ENCODE measurements at places on chromosomes 2 and 18. TPM values are rescaled to one million over a fixed set of nuclear protein-coding genes. Genes with fewer than 3 reads are reported as not detected.

INSIG2 gene
- 29.0 TPM for total RNA-seq

- no peak for DNase-seq
These were observed 220.9 kb upstream of the EPHA4 start for GRCh38 chr2:221792971-221793521.

GRCh38 chr2:234107861-234108260 lies 57.4 kb downstream of the SPP2 start:
- no peak for DNase-seq

GRCh38 chr2:18074476-18074875 lies 196.0 kb downstream of the KCNS3 start:
- DNase-seq = no peak

GNLY gene
- total RNA-seq = 27.5 TPM

GRCh38 chr18:55641486-55641885 lies 53.5 kb upstream of the TCF4 start:
- DNase-seq = no peak

DNA sequence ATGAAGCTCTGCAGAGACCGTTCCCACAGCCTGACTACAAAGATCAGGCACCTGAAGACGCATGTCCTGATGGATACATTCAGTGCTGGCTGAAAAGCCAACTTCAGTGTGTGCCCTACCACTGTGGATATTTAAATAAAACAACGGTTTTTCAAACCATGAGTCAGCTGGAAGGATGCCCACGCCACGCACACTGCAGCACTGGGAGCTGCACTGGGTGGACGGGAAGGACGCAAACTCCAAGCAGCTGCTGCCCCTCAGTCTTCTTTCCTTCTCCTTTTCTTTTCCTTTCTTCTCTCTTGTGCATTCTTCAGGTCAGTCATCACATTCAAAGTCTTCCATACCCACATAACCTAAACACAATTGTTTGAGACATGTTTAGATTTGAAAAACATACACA lies 7.9 kb downstream of the TMEM18 start:
- DNase-seq = no peak

GRCh38 chr2:73117441-73117840 lies 4.7 kb upstream of the RAB11FIP5 start:
- no peak for DNase-seq

DNA sequence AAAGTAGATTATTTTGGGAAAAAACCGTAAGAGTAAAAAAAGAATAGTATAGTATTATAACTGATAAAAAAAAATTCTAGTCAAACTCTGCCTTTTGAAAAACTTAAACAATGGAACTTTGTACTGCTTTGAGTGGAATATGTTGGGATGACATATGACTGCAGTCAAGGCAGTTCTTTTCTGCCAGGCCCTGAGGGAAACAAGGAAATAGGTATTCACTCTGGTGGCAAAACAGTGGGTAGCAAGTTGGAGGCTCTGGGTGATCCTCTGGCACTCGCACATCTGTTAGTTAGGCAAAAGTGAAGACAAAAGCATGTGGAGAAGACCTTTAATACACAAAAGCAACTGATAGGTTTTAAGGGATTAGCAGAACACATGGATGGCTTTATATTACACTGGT lies 102.2 kb downstream of the ARHGEF33 start:
- no peak for DNase-seq

DNA sequence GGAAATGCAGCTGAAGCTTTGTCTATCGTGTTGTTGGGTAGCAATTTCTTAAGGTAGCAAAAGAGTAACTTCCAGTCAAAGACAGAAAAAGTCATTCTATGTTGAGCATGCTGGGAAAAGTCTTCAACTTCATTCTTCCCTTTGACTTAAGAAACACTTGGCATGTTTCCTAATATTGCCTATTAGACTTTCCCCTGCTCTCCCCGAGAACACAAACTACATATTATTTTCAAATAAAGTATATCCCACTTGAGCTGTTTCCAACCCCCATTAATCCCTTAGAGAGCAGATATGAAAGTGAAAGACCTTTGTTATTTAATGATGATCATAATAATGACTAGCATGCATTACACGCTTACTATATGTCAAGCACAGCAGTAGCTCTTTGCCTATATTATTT lies 136.0 kb upstream of the SPOPL start:
- DNase-seq = no peak

WNT10A gene
- 2.5 TPM for total RNA-seq

GRCh38 chr2:111910609-111911277 lies 12.3 kb downstream of the MERTK start:
- no peak for DNase-seq

GRCh38 chr2:147430408-147430807 lies 414.4 kb upstream of the ACVR2A start:
- no peak for DNase-seq

DNA sequence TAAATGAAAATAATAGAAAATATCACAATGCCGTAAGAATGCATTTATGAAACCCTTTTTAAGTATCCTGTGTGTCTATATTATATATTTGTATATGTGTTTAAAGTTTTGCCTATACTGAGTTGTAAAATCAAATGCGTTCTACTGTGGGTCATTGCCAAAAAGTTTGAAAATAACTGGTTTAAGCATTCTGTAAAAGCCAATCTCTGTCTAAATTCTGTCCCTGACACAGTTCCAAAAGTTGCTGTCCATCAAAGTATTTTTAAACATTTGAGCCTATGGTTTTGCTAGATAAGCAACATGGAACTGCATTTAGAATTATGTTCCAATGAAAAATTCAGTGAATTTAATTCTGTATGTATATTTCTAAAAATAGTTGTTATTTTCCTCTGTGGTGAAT lies 1360.4 kb upstream of the CRIM1 start:
- no peak for DNase-seq

DNA sequence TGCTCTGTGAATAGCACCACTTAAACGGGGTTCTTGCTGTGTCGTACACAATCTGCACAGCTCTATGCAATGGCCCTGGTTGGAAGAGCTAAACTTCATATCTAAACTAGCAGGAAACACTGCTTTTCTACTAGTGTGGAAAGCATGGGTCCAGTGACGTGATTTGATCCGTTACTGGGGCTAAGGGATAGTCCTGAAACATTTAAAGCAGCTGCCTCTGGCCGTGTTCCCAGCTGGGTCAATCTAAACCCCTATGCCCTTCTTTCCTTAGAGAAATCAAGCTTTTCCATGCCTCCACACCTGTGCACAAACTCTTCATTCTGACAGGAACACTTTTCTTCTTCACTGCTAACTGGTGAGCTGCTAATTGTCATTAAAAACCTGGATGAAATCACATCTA lies 5.4 kb upstream of the IGFBP5 start:
- no peak for DNase-seq

ZBTB7C gene
- total RNA-seq = not detected

HOXD13 gene
- not detected for total RNA-seq

GRCh38 chr2:143015656-143016055 lies 113.6 kb upstream of the ARHGAP15 start:
- no peak for DNase-seq

GRCh38 chr2:151337643-151338042 lies 19.7 kb upstream of the TNFAIP6 start:
- DNase-seq = no peak

DNA sequence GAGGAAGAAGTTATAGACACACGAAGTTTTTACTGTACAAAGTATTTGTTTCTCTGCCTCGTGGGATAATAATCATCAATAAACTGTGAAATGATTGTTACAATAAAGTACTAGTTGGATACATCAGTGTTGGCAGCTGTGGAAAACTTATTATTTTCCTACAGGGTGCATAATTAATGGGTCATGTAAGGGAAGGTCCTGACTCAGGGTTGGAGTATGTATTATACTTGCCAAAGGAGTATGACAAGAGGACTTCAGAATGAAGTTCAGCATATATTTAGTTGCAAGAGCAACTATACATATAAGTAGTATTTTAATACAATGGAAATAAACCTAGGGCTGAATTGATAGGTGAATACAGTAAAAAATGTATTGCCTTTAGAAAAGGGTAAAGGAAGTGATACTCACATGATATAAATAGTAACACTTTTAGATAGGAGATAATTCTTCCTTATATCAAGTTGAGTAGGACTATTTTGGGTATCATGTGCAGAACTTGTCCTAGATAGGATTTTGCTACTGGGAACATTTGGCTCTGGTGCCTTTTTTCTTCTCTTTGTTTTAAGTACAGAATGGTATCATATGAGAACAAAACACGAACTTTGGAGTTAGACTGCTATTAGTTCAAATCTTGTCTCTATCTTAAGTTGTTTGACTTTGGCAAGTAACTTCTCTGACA lies 79.1 kb downstream of the PLCL1 start:
- DNase-seq = no peak

- no peak for DNase-seq
These were observed 93.9 kb downstream of the EVA1A start for GRCh38 chr2:75466708-75467311.

HOXD10 gene
- not detected for total RNA-seq

- no peak for DNase-seq
These were observed 130.1 kb upstream of the COPS8 start for GRCh38 chr2:236955521-236956030.

Data from activated naive CD8-positive, alpha-beta T cell treated with anti-CD3 and anti-CD28 coated beads, Interleukin-2, amount 10 ng/mL, durations not matched to agents 7 days and 5 days (primary cell).